ENCODE measurements at places on chromosomes 16 and 17.

- no peak for DNase-seq
Measured at GRCh38 chr16:78794581-78795250, 695.3 kb downstream of the WWOX start.

- DNase-seq, result no peak
Measured at GRCh38 chr17:66667491-66668030, 167.4 kb upstream of the CACNG5 start.

- no peak for DNase-seq
Measured at GRCh38 chr17:18968945-18969887, 17.3 kb downstream of the SLC5A10 start.

DNA sequence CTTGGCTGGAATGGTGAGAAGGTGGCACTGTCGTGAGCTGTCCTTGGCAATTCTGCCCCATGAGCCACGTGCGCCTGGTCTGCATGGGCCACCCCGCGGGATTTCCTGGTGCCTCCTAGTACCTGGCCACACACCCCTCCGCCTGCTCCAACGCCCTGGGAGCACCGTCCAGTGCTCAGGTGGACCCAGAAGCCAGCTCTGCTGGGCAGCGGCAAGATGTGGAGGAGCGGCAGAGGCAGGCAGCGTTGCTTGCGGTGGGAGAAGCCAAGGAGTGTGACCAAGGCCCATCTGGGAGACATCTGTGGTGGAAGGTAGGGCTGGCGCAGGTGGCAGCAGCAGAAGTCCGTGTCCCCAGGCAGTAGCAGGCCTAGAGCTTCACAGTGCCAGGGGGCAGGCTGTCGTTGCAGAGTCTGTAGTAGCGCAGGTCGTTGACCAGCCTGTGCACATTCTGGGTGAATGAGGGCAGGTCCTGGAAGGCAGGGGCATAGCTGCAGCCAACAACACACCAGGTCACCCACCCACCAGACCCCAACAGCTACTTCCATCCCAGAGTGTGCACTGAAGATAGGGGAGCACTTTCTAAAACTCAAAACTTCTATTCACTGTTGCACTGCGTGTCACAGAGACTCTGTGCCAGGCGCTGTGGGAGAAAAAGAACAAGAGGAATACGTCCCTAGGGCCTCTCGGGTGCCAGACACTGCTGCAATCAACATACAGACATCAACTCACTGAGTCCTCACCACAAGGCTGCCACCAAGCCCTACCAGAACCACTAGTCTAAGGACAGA, 34.9 kb upstream of the GSG1L start:
- no peak for DNase-seq

DNA sequence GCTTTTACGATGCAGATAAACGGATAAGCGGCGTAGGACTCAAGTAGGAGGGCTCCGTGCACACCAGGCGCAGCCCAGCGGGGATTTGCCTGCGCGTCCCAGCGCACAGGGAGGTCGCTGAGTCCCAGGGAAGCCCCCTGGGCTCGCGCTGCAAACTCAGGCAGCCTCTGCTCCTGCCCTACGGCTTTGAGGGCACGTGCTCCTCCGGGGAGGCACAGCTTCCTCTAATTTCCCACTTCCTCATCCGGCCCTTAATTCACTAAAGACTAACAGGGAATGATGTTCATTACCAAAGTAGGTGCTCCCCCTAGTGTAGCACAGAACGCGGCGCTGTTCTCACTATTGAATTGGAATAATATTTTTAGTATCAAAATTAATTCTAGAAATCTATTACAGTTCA, 825.4 kb downstream of the KCNJ18 start:
- DNase-seq, result no peak

DNA sequence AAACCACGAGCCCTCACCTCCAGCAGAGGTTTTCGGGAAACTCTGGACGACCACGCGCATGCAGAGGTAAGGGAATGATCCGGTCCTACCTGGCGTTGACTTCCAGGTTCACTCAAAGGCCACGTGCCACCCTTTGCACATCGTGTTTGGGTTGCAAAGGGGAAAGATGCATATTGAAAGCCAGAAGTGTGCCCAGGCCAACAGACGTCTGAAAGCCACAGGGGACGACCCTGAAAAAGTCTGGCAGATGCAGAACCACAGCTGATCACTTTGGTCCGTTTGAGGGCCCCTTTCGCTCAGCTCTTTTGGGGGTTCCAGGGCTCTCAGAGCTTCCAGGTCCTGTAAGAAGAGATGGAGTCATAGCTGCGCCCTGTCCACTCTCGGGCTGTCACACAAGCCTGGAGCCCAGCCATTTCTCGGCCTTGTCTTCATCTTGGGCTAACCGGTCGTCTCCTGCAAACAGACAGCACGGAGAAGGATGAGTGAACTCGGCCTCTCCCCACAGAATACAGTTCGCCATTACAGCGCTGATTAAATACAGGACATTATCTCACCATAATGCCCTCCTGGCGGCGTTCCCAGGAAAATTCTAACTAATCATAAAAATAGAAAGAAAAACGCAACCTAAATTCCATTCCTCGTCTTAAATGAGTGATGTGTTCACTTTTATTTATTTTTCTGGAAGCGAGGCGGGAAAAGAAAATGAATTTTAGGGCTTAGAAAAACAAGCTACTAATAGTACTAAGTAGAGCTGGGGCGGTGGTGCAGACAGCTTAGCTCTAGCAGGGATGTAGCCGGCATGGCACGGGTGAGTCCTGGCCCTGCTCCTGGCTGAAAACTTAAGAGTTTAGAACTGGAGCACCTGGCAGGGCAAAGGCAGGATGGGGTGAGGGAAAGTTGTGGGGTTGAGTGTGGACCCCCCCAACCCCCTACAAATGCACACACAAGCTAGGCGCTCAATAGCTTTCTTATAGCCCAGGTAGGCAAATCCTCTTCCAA, 45.5 kb upstream of the ZFHX3 start:
- peak; percentile 44 for DNase-seq

- DNase-seq, result no peak
Measured at GRCh38 chr16:55496509-55497145, 12.2 kb upstream of the LPCAT2 start.

- no peak for DNase-seq
Measured at GRCh38 chr17:72696156-72696555, 396.3 kb downstream of the SLC39A11 start.

DNA sequence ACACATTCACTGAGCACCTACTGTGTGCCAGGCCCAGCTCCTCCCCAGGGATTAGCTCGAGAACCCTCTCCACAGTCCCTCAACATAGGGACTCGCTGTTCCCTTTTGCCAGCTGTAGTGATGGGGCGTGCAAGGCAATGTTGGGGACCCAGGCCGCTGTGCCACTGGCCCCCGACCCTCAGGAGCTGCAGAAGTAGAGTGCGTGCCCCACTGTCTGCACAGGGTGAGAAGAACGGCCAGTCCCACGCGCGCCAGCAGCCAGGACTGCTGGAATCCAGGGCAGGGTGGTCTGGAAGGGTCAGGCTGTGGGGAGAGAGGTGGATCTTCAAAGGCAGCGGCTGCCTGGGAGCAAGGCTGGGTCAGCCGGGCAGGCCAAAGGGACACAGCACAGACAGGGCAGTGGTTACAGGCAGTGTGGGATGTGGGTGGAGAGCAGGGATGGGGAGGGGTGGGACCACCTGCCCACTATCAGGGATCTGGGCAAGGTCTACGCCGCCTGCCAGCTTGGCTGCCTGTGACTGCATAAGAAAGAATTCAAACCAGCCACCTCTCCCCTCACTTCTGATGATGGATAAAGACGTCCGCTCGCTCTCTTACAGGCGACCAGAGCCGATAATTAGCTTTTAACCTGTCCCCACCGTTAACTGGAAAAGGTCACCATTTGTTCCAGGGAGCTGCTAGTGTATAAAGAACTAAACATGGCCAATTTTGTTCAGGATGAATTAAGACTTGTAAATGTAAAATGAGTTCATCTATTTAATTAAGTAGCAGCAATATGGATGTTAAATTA, 86.7 kb upstream of the GSE1 start:
- no peak for DNase-seq

Data from left hindlimb (tissue), 1 donor.